ENCODE measurements at places on chromosomes 4 and X.

DNA sequence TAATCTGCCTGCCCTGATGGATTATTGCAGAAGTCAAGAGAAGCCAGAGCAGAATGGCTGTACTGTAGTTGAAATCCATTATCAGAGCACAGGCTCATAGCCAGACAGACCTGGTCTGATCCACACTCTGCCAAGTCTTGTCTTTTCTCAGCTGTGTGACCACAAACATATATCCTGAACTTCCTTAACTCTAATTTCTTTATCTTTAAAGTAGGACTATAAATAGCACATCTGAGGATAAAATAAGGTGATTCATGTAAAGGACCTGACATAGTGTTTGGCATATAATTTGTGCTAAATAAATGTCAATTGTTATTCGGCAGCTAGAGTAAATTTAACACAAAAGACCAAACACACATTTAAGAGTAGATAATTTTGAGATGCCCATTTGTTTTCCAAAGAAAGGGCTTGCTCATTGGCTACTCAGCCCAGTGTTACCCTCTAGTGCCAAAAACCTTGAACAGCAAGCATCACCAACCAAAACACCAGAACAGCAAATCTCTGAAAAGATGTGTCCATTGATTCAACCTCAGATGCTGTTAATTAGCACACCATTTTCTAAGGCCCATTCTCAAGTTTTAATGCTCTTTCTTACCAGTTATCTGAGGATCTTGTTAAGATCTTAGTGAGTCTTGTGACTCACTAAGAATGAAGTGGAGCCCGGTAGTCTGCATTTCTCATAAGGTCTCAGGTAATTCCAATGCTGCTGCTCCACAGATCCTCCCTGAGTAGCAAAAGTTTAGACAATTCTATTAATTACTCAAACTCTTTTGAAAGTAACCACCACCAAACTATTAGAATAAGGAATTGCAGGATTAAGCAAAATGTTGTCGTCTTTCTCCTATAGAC lies 108.8 kb downstream of the HHIP start:
- no peak for DNase-seq

GRCh38 chr4:88822034-88822789 lies 124.6 kb upstream of the NAP1L5 start:
- no peak for DNase-seq

GRCh38 chr4:101032541-101032940 lies 314.8 kb downstream of the PPP3CA start:
- DNase-seq: no peak

DNA sequence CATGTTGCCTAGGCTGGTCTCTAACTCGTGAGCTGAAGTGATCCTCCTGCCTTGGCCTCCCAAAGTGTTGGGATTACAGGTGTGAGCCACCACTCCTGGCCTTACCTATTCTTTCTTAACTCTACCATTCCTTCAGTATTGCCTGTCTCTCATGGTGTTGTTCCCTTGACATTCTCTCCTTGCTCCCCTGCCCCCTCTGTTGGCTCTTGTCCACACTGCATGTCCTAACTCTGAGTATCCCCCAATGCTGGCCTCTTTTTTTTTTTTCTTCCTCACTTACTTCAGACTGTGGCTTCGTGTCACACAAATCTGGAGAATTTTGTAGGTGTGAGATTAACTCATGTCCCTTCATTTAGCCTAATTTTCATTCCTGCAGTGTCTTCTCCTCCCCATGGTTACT lies 22.9 kb upstream of the FRMPD4 start:
- no peak for DNase-seq

- no peak for DNase-seq
Observed at GRCh38 chr4:86359944-86360478, at the start of gene MAPK10. TSS of gene MAPK10 (minus strand) at chr4:86360053.

- DNase-seq: no peak
Observed at GRCh38 chr4:76616526-76616925, 181.5 kb downstream of the SHROOM3 start.

DNA sequence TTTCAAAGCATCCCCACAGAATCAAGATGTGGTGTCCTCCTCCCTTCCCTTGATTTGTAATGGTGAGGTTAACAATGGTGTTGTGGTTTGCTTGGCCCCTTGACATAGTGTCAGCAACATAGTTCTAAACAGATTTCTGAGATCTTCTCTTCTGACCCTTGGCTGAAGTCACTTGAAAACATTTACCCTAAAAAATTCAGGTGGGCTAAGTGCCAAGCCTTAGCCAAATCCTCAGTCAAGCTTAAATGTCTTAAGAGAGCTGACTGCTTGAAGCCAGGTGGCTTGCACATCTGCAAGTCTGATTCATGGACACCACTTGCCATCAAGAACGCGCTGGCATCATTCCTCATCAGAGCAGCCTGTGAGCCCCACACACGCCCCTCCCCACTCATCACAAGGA lies 173.2 kb downstream of the MGST2 start:
- DNase-seq: no peak

DNA sequence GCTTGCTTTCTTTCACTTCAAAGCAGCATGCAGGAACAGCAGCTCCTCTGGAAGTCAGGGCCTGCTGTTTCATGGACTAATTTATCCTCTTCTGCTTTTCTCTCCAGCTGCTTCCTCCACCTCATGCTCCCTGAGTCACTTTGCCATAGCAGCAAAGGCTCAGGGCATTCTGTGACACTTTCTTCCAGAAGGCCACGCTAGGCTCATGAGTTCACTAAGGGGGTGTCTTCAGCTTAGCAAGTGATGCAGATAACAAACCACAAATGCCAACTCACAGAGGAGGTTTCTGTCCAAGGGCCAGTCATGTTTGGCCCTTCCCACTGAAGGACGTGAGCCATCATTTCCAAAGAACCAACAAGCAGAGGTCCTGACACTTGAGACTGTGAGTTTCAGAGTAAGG lies 200.2 kb downstream of the ADGRA3 start:
- no peak for DNase-seq

- no peak for DNase-seq
Observed at GRCh38 chrX:83658731-83659130, 150.6 kb downstream of the POU3F4 start.

GRCh38 chr4:123898946-123899666 lies 502.5 kb downstream of the SPRY1 start:
- DNase-seq: no peak

- DNase-seq: no peak
Observed at GRCh38 chr4:36178484-36178883, 65.8 kb downstream of the ARAP2 start.

All from activated CD8-positive, alpha-beta memory T cell treated with anti-CD3 and anti-CD28 coated beads for 48 hours (primary cell).